ENCODE measurements at places on chromosomes 16 and 17.

DNA sequence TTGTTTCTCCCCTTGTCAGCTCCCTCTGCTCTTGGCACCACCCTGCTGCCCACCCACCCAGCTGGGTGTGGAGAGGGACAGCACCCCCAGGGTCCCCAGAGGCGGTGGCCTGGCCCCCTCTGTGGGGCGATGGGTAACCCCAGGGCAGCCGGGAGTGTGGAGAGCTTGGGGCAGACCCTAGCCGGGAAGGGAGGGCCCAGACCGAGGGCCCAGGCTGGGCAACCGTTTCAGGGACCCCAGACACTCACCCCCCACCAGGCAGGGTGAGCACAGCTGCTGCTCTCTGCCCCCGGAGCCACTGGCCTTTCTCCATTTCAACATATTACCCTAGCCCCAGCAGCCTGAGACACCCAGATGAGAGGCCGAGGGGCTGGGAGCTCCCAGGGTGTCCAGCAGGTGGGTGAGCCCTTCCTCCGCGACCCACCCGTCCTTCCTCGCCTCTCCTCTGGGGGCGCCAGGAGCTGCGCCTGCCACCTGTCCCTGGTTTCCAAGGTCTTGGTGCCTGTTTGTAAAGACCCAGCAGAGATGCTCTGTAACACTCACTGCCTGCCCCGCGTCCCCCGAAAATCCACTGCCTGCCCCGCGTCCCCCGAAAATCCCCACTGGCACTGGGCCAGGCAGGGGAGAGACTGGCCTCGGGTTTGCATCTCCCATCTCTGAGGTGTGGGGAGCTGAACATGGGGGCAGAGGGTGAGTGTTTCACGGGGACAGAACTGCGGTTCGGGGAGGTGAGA lies 45.4 kb downstream of the BAHCC1 start:
- DNase-seq, result no peak

- no peak for DNase-seq
Observed at GRCh38 chr16:56916571-56917403, 15.2 kb upstream of the HERPUD1 start.

- DNase-seq, result no peak
Observed at GRCh38 chr17:81910840-81911276, 341 bp downstream of the PCYT2 start.

DNA sequence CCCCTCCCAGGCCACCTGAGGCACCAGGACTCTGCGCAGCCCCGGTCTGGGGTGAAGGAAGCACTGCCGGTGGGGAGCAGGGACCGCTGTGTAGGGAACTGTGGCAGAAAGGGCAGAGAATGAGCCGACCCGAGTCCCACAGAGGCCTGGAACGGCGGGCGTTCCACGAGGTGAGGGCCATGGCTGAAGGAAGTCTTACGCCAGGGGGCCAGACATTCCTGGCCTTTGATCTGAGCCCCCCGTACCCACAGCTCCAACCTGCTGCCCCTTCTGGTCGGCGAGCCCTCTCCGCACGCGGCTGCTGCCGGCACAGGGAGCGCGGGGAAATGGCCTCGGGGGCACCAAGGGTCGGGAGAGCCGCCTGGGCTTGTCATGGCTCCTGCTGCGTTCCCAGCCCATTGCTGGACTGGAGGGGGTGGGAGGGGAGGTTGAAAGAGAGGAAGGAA lies 1.4 kb upstream of the WNT3 start:
- no peak for DNase-seq

DNA sequence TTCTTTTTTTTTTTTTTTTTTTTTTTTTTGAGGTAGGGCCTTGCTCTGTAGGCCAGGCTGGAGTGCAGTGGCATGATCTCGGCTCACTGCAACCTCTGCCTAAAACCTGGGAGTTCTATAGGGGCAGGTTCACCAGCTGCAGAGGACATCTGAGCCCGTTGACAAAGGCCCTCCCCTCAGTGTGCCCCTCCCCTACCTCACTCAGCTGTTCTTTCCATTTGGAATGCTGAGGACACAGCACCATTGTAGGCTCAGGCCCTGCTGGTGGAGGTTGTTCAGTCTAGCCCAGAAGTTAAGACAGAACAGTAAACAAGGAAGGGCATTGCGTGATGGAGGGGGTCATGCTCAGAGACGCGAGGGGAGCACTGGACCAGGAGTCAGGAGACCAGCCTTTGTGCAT lies 21.8 kb upstream of the KIF19 start:
- DNase-seq, result no peak

DNA sequence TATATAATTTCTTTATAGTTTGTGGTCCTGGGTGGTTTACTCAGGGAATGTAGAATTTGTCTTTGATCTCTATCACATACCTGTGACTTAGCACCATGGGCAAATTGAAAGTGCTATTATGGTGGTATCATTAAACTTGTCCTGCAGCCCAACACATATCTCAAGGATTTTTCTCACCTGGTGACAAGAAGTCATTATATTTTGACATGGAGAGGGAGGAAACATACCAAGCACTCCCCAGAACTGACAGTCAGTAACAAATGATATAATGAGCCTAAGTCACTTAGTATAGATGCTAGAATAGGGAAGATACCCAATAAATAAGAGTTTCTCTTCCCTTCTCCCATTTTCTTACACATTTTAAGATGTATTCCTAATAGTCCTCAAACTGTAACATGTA lies 805.5 kb upstream of the KIF2B start:
- DNase-seq, result no peak

DNA sequence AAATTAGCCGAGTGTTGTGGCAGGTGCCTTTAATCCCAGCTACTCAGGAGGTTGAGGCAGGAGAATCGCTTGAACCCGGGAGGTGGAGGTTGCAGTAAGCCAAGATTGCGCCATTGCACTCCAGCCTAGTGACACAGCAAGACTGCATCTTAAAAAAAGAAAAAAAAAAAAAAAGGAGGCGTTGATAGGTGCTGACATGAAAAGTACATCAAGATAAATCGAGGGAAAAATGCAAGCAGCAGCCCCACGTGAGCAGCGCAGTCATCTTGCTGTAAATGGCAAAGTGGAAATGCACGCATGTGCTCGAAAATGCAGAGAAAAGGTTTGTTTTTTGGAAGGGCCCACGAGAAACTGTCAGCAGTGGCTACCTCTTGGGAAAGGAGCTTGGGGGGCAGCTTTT lies 20.9 kb downstream of the MXRA7 start:
- DNase-seq, result no peak

- no peak for DNase-seq
Observed at GRCh38 chr17:69773081-69773480, 301.9 kb upstream of the KCNJ16 start.

DNA sequence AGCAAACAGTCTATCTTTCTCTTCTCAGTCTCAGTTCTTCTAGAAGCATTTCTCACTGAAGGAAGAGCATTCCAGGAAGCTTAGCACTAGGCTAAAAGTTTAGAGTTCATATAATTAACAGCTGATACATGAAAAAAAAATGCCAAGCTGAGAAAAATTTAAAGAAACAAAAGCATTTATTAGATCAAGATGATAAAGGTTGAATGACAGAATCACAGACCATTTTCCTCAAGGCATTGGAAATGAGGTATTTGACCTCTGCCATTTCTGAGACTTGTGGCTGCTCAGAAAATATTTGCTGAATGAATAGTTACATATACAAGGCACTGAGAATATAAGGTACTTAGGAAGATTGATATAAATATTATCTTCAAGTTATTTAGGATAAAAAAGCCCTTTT lies 901.6 kb upstream of the GOT2 start:
- no peak for DNase-seq

DNA sequence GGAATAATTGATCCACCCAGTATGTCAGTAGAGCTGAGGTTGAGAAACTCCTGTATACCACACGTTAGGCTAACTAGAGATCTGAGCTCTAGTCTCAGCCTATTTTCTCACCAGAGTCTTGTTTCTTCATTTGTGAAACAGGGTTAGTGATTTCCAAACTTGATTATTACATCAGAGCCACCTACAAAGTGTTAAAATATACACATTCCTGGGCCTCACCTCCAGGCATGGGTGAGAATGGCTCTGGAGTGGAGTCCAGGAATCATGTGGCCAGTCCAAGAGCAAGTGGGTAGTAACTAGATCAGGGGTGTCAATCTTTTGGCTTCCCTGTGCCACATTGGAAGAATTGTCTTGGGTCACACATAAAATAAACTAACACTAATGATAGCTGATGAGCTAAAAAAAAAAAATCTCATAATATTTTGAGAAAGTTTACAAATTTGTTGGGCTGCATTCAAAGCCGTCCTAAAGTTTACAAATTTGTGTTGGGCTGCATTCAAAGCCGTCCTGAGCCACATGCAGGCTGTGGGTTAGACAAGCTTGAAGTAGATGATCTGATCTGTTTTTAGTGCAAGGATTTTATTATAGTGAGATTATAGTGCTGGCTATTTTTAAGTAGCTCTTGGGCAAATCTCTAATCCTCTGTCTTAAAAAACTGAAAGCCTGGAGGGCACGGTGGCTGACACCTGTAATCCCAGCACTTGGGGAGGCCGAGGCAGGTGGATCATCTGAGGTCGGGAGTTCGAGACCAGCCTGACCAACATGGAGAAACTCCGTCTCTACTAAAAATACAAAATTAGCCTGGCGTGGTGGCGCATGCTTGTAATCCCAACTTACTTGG lies 20.4 kb downstream of the PRCD start:
- DNase-seq, result no peak

DNA sequence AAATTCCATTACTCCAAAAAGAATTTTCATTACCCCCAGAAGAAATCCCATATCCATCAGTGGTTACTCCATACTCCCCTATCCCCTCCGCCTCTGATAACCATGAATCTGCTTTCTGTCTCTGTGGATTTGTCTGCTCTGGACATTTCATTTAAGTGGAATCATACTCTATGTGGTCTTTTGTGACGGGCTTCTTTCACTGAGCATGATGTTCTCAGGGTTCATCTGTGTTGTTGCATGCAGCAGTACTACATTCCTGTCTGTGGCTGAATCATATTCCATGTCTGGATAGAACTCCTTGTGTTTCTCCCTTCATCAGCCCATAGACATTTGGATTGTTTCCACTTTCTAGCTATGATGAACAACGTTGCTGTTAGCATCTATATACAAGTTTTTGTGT lies 59.5 kb upstream of the IRX3 start:
- DNase-seq, result no peak

- DNase-seq, result no peak
Observed at GRCh38 chr17:41010441-41010840, 1.5 kb upstream of the KRTAP3-1 start.

DNA sequence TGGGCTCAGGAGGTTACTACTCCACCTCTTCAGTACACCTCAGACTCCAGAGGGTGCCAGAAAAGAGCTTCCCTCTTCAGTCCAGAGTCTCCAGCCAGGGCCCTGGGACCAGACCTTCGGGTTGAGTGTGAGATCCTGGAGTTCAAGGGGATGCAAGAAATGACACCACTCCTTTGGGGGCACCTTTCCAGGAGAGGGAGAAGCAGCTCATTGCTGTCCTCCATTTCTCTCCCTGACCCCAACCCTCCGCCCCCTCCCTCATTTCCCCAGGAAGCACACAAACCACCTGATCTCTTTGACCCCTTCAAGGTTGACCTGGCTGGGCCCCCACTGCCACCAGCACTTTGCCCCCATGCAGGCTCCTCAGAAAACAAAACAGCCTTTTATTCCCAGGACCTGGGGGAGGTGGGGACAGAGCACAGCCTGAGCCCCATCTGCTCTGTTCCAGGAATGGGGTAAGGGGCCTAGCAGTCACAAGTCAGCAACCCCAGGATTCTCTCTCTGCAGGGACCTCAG lies 21.4 kb downstream of the CDH5 start:
- no peak for DNase-seq

GRCh38 chr16:50027829-50028228 lies 2.8 kb downstream of the CNEP1R1 start:
- no peak for DNase-seq

DNA sequence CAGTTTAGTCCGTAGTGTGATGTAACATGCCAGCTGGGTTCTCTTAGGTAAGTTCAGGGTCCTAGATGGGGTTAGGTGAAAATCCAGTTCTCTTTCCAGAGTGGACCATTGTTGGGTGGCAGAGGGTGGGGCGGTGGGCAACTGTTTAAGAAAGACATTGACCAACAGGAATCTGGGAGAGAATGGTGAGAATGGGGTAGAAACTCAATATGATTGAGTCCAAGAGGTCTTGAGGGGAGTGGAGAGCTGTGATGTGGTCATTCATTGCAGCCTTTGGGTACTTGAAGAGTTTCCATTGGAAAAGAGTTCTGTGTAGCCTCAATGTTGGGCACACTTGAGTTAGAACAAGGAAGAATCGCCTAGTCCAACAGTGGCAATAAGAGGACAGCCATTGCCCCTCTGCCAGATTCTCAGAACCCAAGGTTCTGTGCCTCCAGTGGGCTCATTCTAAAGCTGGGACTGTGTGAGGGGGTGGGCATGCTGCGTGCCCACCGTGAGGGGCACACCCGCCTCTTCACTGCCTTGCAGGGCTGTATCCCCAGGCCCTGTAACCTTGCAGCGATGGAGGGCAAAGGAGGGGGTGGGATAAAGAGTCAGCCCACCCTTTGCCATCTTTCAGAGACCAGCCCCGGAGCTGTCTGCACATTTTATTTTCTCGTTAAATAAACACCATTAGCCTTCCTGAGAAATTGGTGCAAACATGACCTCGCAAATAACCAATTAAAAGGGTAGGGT lies 208.1 kb downstream of the CCDC182 start:
- DNase-seq, result no peak

DNA sequence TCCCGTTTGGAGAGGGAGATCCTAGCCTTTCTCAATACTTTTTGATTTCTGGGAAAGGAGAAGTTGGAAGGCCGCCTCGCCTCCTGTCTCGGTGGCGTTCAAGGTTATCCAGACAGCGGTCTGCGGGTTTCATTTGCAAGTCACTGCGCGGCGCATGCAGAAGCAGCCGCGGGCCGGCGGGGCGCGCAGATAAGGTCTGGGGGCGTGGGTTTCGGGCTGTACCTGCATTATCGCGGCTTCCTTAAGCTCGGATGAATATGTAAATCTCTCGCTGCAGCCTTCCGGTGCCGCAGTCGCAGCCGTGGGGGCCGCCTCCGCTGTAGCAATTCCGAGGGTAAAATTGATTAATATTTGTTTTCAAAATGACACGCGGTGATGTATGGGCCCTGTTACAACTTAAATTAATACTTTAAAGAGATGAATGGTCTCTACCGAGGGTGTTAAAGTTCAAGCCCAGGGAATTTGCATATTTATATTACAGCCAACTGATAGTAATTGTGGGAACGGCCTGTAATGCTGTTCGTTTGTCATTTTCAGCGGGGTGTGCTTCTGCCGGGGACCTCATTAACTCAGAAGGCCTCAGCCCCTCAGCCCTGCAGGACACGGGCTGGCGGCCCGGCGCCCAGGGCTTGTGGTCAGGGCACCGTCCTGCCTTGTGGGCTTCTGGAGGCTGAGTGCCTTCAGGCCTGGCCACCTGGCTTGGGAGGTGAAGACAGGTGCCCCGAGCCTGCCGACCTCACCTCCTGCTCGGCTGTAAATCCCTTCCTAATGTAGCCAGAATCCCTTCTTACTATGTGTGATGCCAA lies 99.4 kb downstream of the CYLD start:
- peak; percentile 14 for DNase-seq

DNA sequence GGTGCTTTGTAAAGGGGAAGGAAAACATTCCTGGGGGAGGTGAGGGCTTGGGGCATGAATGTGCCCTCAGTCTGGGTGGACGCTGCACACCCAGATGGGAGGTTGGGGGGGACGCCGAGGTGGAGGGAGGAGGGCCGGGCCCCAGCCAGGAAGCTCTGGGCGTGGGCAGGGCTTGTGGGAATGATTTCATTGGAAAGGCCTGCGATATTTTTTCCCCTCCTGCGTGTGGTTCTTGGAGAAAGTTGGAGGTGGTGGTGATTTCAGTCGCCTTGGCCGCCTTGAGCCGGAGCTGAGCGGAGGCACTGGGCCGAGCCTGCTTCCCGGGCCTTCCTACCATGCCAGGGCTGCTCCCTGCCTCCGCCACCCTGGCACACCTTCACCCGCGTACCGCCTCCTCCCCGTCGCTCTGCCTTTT lies 26.4 kb upstream of the CLEC18A start:
- no peak for DNase-seq

Measured in activated CD4-positive, alpha-beta T cell treated with anti-CD3 and anti-CD28 coated beads, Interleukin-2, amount 50 U/mL, for 24 hours (primary cell).